ENCODE measurements at places on chromosomes 2 and 18.

- no peak for DNase-seq
Measured at GRCh38 chr18:76454418-76454817, 40.6 kb downstream of the ZNF516 start.

DNA sequence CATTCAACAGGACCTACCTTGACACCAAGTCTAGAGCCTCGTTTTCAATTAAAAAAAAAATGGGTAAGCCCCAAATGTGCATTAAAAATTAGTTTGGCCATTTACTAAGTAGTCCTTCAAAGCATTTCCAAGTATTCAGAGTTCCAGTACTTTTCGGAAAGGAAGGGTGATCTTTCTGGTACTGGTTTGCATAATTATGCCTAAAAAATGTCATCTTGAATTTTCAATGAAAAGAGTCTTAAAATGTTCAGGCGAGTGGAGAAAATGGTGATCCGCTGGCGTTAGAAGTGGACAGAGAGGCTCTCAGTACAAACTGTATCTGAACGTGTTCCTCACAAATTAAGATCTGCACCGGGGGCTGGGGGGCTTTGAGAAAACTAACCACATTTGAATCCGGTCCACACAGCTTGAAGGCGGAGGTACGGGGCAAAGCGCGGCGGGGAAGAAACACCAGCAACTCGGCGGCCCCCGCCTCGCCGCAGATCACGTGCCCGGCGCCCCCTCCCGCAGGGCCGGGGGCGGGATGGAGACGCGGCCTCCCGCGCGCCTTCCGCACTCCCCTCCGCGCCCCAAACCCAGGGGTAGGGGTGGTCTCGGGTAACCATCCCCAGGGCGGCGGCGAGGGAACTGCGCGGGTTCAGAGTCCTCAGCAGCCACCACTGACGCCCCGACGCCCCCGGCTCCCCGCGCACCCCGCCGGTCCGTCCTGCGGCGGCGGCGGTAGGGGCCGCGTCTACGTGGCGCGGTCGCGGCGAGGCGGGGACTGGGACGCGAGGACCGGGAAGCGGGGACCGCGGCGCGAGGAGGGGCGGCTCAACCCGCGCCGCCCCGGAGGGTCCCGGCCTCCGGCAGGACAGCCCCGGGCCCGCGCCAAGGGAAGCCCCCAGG, 564 bp downstream of the LPIN2 start:
- DNase-seq = peak; percentile 39

- no peak for DNase-seq
Measured at GRCh38 chr18:55152801-55153200, 193.5 kb upstream of the CCDC68 start.

DNA sequence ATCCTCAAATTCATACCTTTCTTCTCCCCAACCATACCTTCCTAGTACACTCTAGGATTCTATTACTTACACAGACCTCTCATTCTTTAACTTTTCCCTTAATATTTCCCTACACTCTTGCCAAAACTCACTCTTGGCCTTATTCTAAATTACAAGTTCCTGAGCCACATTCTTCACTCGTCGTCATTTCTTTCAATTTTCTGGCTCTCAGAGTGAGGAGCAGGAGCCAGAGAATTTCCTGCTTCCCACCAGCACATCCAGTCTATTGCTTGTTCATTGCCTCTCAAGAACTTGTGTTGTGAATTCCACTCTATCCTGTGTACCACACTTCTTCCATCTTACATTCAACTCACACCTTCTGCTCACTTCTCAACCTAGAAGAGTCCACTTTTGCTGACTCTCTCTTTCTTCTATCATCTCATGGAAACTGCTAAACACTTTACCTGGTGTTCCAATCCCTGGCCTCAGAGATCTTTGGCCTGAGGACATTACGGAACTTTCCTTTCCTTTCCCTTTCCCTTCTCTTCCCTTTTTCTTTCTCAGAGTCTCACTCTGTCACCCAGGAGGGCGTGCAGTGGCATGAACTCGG, 171.6 kb downstream of the PLCL1 start:
- no peak for DNase-seq

DNA sequence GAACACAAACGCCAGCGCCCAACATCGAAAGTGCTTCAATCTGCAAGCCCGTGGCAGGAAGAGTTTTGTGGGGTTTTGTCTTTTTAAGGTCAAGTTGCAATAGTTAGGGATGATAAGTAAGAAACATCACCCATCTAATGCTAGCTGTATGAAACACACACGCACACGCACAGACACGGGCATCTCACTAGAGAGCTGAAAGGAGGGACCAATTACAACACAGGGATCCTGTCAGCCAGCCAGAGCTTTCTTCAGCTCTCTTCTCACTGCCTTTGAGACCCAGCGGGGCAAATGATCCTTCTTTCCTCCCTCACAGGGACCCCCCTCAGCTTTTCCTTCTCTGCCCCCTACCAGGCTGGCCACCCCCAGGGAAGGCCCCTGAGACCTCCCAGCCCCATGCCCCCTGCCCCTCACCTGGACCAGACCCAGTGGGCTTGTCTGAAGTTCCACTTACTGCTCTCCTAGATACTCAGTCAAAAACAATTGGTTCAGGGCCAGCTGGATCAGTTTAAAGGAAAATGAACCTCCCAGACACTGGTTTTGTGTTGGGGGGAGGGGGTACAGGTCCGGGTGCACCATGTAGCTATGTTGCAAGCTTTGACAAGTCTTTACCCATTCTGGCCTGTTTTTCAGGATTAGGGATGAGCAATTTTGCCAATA, 17.9 kb downstream of the CYP26B1 start:
- no peak for DNase-seq

GRCh38 chr2:218780851-218781690, 876 bp upstream of the CYP27A1 start:
- DNase-seq = no peak

- no peak for DNase-seq
Measured at GRCh38 chr18:43192408-43192807, 76.9 kb upstream of the RIT2 start.

DNA sequence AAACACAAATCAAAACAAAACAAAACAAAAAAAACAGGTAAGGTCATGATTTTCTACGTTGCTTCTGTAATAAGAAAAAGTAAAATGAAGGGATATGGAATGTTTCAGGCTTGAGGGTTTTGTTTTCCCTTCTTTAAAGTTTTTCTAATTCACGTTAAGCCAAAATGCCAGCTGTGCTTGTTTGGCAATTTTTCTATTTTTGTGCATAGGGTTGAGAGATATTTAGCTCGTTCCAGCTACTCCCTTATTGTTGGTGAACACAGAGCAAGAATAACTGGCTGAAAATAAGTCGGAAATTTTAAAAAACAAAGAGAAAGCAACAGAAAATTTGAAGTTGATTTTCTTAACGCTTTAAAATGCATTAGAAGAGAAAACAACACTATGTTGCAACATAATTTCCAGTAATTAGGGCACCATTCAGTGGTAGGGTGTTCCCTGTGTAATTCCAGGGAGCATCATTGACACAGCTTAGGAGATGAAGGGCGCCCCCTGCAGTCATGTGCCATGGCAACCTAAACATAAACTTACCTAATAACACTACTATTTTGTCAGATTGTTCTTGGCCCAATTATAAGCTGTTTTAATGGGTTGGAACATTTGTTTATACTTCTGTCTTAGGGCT, 99.5 kb downstream of the DTNA start:
- no peak for DNase-seq

DNA sequence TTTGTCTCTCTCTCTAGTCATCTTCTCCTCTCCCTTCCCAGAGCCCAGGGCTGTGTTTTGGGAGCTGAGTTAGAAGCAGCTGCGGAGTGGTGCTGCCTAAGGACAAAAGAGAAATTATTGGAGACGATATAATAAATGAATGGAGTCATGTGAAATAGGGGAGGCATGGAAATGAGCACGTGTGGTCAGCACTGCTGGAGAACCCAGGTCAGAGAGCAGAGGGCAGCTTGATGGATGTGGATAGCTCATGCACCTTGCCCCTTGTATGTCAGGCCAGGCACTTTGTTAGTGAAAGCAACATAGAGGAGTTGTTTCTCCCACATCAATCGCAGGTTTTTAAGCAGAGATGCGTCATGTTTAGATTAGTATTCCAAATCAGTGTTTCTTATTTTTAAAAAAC, 15.7 kb downstream of the TTR start:
- no peak for DNase-seq

DNA sequence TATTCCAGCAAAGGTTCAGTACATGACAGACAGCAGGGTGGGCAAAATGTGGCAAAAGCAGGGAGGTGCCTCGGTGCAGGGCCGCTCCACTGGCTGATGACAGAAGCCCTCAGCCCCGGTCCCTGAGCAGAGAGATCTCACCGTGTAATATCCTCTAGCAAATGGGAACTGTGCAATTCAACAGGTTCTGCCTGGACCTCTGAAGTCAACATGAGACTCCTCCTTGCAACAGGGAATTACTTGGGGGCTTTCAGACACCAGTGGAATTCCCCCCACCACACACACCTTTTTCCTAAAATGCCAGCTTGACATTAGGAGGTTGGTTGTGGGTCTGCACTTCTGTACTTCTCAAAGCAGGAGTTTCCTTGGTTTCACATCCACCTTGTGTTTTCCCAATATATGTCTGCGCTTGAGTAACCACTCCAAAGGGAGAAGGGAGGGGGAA, 50.8 kb downstream of the SPRED2 start:
- no peak for DNase-seq

- no peak for DNase-seq
Measured at GRCh38 chr2:74374509-74375205, 5.5 kb downstream of the DCTN1 start.

GRCh38 chr2:217222309-217222910, 362.5 kb upstream of the TNP1 start:
- DNase-seq = no peak

DNA sequence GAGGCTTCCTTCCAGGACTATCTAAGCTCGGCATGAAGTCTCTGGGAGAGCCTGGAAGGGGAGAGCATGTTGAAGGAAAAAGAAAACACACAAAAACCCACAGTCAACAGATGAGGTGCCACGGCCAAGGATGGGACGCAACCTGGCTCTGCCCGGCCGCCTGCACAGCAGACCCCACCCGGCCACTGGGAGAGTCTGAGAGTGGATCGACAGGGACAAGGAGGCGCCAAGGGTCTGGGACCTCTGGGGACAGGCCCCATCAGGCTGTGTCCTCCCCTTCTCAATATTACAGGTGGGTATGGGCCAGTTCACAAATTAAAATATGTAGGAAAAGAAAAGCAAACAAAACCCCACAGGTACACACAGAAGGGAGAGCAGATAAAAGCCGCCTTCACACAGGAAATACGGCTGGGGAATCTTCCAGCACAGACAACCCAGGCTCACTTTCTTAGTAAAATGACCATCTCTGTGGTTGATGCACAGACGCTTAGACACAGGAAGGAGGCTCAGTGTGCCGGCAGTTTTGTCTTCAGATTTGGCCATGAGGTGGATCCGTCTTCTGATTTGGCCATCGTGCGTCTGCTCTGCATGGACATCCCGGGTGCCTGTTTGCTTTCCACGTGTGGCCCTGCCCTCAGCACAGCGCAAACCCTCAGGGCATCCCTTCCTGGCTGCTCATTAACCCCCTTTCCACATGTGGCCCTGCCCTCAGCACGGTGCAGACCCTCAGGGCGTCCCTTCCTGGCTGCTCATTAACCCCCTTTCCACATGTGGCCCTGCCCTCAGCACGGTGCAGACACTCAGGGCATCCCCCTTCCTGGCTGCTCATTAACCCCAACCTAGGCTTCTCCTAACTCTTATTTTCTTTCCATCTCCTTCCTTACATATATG, 138.4 kb downstream of the EIPR1 start:
- DNase-seq = no peak

DNA sequence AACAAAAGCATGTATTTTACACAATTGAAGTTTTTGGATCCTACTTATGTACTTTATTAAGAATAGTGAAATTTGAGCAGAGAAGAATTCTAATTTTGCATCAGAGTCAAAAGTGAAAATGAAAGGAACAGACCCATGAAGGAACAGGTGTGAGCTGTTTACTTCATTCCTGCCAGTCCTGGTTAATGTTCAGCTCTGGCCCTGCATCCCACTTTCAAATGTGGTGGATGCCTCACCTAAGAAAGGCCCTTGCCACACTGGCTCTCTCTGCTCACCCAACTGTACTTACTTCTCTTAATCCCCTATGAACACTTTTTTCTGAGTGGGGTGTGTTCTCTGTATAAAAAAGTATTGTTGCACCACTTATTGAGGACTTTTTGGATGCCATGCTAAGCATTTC, 22.2 kb downstream of the FAM110C start:
- no peak for DNase-seq

GRCh38 chr2:215528555-215528954, 92.7 kb upstream of the FN1 start:
- no peak for DNase-seq

- DNase-seq = no peak
Measured at GRCh38 chr2:21175895-21176646, 52.3 kb downstream of the TDRD15 start.

DNA sequence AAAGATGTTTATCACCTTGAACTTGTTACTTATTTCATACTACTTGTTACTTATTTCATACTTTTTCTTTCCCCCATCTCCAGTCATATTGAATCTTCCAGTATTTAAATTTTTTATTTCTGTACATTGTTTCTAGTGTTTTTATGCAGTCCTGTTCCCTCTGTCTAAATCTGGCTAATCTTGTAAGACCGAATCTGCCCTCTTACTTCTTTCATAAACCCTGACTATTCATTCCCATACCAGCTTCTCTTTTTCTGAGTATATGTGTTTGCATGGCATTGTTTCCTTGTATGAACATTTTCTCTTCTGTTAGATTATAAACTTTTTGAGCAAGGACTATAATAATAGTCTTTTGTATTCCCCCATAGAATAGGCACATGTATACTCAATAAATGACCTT, 131.7 kb downstream of the TAF4B start:
- DNase-seq = no peak

GRCh38 chr18:9211955-9212354, 75.4 kb downstream of the ANKRD12 start:
- no peak for DNase-seq

- no peak for DNase-seq
Measured at GRCh38 chr18:56423626-56424025, 214.8 kb downstream of the TXNL1 start.

DNA sequence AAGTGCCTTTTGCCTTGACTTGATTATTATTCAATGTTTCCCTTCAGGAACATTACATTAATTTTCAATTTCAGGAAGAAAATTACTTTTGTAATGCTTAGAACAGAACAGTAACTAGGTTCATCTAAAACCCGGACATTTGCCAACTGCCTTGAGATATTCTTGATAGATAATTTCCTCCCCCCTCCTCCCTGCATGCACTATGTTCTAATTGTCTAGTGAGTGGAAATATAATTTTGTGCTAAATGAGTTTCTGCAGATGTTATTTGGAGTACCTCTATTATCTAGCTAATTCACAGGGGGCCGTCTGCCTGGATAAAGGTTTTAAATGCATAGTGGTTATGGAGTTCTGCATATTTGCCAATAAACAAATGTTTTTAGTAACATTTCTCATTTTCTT, 200.3 kb upstream of the SLC39A10 start:
- no peak for DNase-seq

GRCh38 chr2:144405321-144405720, 114.6 kb downstream of the ZEB2 start:
- no peak for DNase-seq
